ENCODE measurements at places on chromosomes 6 and 20.

DNA sequence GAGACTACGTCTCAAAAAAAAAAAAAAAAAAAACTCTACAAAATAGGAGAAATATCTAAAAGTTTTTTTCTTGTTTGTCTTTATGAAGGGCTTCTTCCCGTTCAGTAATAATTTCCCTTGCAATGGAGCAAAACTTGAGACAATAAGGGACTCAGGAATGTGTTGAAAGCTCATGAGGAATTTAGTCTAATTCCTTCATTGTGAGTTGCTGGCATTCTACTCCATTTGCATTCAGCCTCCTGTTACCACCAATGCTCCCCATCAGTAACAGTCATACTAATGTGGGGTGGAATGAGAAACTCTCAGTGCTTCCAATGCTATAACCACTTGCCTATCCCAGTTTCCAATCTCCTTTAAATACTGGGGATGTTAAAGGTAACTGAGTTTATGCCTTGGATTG is 576.7 kb upstream of the AGPAT4 start:
- DNase-seq, result no peak

- DNase-seq, result peak; percentile 90
Measured at GRCh38 chr6:134063966-134064445, 11.6 kb upstream of the SLC2A12 start.

- DNase-seq, result no peak
Measured at GRCh38 chr20:53036992-53037391, 64.8 kb downstream of the TSHZ2 start.

DNA sequence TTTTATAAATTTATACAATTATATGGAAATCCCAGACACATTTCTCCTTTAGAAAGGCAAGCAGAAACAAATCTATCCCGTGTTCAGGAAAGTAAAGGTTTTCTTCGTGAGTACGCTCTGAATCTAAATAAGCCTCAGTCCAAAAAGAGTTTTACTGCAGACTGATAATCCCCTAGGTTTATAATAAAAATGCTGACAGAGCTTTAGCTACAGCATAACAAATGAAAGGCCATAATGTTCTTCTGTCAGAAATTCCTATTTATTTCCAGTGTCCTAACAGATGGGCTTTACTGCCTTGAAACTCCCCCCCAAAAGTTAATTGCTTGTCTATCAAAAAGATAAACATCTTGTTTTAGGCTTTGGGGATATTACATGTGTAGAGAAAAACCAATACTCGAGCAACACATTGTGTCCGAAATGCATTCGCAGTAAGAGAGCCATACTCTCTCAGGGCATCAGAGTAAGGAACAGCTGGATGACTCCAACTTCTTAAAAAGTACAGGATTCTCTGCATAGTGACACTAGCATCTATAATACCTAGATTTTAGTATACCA is 109.0 kb downstream of the PRKN start:
- no peak for DNase-seq

GRCh38 chr6:57064809-57065208 is 18.3 kb downstream of the KIAA1586 start:
- no peak for DNase-seq

DNA sequence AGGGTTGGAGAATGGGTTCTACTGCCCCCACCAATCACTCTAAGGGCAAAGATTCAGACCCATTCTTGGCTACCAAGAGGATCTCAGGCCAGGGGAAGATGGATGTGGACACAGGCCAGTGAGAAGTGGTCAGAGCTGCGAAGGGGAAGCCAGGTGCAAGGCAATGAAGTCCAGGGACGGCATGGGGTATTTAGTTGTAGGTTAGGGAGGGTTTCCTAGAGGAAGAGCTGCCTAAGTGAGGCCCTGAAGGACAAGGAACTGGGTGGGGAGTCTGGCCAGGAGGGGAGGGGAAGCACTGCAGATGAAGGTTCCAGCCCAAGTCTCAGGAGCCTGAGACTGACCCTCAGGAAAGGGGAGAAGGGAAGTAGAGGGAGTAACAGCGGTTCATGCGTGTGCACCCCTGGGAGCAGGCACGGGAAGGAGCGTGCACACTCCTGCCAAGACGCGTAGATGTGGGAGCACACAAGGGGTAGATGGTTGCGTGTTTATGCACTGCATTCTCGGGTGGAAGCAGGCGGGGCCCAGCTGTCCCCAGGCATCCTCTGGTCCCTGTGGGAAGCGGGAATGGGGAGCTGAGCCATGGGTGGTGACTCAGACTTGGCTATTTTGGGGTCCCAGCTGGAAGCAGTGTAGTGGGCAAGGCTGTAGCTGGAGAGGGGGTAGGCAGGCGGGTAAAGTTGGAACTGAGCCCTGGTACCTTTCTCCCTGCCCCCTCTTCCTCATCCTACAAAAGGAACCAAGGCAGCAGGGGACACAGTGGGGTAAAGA is 3.3 kb downstream of the ACTL10 start:
- no peak for DNase-seq

GRCh38 chr6:142381845-142382378 is 80.1 kb downstream of the ADGRG6 start:
- DNase-seq, result no peak

GRCh38 chr6:13273931-13274706 is 54.2 kb downstream of the TBC1D7 start:
- no peak for DNase-seq

GRCh38 chr20:47274401-47275108 is 81.9 kb downstream of the ZMYND8 start:
- DNase-seq, result no peak

All from HEK293T (cell line).